ENCODE measurements at places on chromosomes 6 and 20.

- H3K4me3 ChIP-seq, result no peak overlapping the region
- peaks cover 2% of the 10 kb centered on the region for H3K27me3 ChIP-seq
- no peaks in the 10 kb centered on the region for H3K4me1 ChIP-seq
- H3K36me3 ChIP-seq, result no peaks in the 10 kb centered on the region
- no peak overlapping the region for H3K27ac ChIP-seq
- DNase-seq, result no peak
These were observed 66.1 kb downstream of the HMGCLL1 start for GRCh38 chr6:55512904-55513303.

DNA sequence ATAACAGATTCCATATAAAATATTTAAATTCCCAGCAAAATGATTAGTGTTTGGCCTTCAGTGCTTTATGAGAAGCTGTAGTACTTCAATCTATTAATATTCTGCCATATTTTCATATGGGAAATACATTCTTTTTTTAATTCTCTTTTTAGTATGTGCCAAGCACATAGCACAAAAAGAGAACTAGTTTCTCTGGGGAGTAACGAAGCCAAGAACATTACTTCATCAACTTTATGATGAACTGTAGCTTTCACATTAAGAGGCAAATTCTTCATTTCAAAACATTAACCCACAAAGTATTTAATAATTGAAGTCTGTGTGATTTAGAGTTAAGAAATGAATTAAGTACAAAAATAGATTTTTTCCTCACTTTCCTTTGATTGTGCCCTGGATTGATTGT, 281.0 kb upstream of the EYS start:
- no peaks in the 10 kb centered on the region for H3K4me1 ChIP-seq
- H3K27ac ChIP-seq, result no peak overlapping the region
- no peak for DNase-seq
- H3K4me3 ChIP-seq, result no peak overlapping the region
- no peaks in the 10 kb centered on the region for H3K36me3 ChIP-seq
- H3K27me3 ChIP-seq, result no peaks in the 10 kb centered on the region

DNA sequence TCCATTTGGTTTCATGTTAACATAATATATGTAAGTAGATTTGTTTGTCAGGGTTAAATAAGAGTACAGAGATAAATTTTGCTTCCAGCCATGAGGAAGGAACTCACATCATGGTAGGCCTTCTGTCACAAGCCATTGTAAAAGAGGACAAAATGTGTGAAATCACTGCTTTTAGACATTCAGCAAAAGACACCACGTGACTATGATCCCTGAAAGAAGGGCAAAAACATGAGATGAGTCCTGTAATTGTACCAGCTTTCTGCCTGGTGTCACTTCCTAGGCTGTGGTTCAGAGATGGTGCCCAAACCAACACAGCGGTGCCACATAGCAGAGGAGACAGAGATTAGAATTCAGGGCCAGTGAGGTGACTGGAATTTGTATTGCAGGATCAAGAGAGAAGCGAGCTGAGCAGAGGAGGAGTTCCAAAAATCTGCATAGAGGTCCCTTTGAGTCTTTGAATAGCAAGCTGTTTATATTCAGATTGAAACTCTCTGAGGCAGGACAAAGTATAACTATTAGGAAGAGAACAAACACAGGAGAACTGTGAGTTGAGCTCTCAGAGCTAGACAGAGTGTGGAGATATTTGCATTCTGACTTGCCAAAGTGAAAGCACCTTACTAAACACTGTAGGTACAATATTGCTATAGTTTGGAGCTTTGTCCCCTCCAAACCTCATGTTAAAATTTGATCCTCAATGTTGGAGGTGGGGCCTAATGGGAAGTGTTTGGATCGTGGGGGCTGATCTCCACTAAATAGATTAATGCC, 52.6 kb upstream of the PDE7B start:
- no peaks in the 10 kb centered on the region for H3K36me3 ChIP-seq
- H3K4me3 ChIP-seq, result no peak overlapping the region
- H3K27ac ChIP-seq, result no peak overlapping the region
- DNase-seq, result no peak

DNA sequence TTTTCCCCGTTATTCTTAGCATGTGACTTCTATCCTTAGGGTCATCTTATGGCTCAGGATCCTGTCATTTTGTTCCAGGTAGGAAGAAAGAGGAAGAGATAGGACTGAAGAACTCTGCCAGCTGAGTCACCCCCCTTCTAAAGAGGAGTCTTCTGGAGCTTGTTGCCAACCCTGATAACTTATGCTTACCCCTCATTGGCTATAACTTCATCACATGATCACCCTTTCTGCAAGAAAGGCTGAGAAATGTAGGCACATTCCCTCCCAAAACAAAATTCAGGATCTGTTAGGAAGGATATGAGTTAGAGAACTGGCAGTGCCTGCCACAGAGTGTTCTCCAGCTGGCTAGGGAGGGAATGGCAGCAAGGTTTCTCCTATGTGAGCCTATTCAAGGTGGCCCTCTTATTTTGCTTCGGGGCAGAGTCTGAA, 35.6 kb downstream of the ARFGEF2 start:
- H3K4me1 ChIP-seq, result peaks cover 4% of the 10 kb centered on the region
- peak overlapping the region; percentile 2 for H3K27ac ChIP-seq

DNA sequence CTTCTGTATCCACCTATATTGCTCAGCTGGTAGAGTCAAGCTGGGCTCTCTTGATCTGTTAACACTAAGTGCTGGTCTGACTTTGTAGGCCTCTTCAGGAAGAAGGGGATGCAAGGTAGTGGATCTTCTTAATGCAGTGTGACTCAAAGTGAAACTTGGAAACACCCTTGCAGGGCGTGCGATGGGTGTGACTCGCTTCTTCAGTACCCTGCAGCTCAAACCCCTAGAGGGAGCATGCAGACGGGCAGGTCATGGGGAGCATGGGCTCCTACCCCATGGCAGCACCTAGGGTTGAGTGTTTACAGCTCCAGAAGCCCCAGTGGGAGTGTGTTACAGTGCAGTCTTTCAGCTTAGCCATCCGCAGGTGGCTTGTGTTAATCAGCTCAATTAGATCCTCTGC, 757 bp upstream of the SAMD3 start:
- no peaks in the 10 kb centered on the region for H3K4me1 ChIP-seq
- no peak overlapping the region for H3K4me3 ChIP-seq
- H3K27me3 ChIP-seq, result no peaks in the 10 kb centered on the region
- H3K36me3 ChIP-seq, result no peaks in the 10 kb centered on the region
- H3K27ac ChIP-seq, result no peak overlapping the region
- no peak for DNase-seq

GRCh38 chr20:10478930-10479329, 43.8 kb downstream of the SLX4IP start:
- H3K36me3 ChIP-seq, result no peaks in the 10 kb centered on the region
- DNase-seq, result no peak
- peaks cover 8% of the 10 kb centered on the region for H3K4me1 ChIP-seq

DNA sequence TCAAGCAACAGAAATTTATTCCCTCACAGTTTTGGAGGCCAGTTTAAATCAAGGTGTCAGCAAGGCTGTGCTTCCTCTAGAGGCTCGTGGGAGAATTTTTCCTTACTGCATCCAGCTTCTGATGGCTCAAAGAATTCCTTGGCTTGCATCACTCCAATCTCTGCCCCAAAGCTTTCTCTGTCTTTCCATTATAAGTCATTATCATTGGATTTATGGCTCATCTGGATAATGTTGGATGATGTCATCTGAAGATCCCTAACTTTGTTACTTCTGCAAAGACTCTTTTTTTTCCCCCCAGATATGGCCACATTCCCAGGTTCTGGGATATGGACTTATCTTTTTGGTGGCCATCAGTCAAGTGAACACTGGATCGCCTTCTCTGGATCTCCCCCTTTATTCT, 146.3 kb upstream of the B3GAT2 start:
- peaks cover 26% of the 10 kb centered on the region for H3K4me1 ChIP-seq
- no peak overlapping the region for H3K4me3 ChIP-seq
- no peak overlapping the region for H3K27ac ChIP-seq
- DNase-seq, result no peak
- peaks cover 19% of the 10 kb centered on the region for H3K27me3 ChIP-seq
- peaks cover 11% of the 10 kb centered on the region for H3K36me3 ChIP-seq

DNA sequence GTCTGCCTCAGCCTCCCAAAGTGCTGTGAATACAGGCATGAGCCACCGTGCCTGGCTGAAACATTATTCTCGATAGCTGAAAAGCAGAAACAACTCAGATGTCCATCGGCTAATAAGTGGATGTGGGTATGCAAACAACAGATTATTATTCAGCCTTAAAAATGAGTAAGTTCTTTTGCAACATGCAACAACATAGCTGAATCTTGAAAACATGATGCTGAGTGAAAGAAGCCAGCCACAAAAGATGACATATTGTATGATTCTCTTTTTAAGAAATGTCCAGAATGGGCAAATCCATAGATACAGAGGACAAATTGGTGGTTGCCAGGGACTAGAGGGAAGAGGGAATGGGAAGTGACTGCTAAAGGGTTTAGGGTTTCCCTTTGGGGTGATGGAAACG, 61.7 kb downstream of the RIOK1 start:
- H3K27me3 ChIP-seq, result no peaks in the 10 kb centered on the region
- no peak overlapping the region for H3K4me3 ChIP-seq
- H3K27ac ChIP-seq, result no peak overlapping the region
- H3K36me3 ChIP-seq, result no peaks in the 10 kb centered on the region
- H3K4me1 ChIP-seq, result peaks cover 20% of the 10 kb centered on the region

GRCh38 chr6:110965629-110966229, 7.2 kb downstream of the GTF3C6 start:
- H3K4me1 ChIP-seq, result no peaks in the 10 kb centered on the region
- H3K27me3 ChIP-seq, result no peaks in the 10 kb centered on the region
- no peak overlapping the region for H3K4me3 ChIP-seq
- H3K27ac ChIP-seq, result no peak overlapping the region
- H3K36me3 ChIP-seq, result peaks cover 35% of the 10 kb centered on the region
- DNase-seq, result no peak

DNA sequence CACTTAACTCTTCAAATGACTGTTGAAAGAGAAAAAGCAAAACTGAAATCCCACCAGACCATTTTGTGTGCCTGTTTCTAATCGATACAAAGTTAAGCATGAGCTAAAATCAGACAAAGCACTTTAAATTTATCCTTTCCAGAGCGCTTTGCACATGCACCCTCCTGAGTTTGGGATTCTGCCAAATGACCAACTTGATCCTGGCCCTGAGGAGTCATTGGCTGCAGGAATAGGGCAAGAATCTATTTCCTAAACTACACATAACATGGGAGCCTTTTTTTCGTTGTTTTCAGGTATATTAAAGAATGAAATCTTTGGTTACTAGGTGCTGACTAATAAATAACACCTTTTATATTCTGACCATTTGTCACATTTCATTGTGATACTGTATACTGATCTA, 23.8 kb upstream of the MTHFD1L start:
- DNase-seq, result no peak
- H3K4me3 ChIP-seq, result no peak overlapping the region
- H3K36me3 ChIP-seq, result peaks cover 7% of the 10 kb centered on the region
- peaks cover 7% of the 10 kb centered on the region for H3K4me1 ChIP-seq
- H3K27me3 ChIP-seq, result no peaks in the 10 kb centered on the region

DNA sequence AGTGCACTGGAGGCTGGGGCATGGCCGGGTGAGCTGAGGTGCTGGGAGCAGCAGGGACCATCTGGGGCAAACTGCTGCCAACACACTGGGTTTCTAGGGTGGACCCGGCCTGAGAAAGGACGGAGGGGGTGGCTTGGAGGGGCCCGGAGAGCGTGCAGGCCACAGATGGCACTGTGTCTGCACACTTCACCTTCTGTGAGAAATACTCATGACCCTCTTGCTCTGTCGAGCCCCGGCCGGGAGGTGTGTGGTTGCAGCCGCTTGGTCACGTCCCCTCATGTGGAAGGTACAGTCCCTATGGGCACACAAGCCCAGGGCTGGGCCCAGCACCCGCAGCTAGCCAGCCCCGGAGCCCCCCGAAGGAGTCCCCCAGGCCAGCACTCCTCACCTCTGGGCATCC, 59.7 kb downstream of the RBM38 start:
- H3K36me3 ChIP-seq, result no peaks in the 10 kb centered on the region
- H3K4me1 ChIP-seq, result no peaks in the 10 kb centered on the region
- no peak for DNase-seq
- H3K4me3 ChIP-seq, result no peak overlapping the region

- peak overlapping the region; percentile 64 for H3K27ac ChIP-seq
- no peaks in the 10 kb centered on the region for H3K36me3 ChIP-seq
- no peaks in the 10 kb centered on the region for H3K27me3 ChIP-seq
- DNase-seq, result no peak
- peaks cover 21% of the 10 kb centered on the region for H3K4me1 ChIP-seq
These were observed 28.2 kb downstream of the CBFA2T2 start for GRCh38 chr20:33518071-33518470.

DNA sequence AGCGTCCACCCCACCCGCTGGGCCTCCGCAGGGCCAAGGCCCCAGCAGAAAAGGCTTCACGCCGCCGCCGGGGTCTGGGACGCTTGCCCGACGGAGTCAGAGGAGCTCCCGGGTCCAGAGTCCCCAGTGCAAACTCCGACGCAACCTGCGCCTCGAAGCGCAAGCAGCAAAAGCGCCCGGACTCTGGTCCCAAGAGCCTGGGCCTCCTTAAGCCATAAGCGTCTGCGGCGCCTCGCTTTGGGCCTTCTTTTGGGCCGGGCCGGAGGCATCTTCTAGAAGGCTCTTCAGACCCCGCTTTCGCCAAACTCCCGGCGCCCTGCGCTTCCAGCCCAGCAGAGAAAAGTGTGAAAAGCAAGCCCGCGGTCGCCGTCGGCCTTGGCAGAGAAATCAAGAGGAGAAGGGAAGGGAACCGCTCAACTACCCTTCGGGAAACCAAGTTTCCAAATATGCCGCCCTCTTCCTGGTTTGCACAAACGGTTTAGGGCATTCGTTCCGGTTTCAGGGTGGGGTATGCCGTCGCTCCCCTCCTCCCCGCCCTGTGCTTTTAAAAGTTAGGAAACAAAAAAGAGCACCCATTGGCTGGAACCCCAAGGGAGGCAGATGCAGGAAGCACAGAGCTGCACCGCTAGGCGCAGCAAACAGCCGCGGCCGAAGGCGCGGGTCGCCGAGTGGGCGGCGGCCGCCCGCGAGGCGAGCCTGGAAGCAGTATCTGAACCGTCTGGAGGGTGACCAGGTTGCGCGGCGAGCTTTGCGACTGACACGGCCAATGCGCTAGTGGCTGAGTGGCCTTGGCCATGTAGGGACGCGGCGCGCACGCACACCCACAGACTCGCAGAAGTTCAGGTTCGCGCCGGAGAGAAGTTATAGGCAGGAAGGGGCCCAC, 1.2 kb downstream of the TBX18 start:
- H3K36me3 ChIP-seq, result peaks cover 4% of the 10 kb centered on the region
- peaks cover 53% of the 10 kb centered on the region for H3K27me3 ChIP-seq
- no peak for DNase-seq
- H3K4me3 ChIP-seq, result peak overlapping the region; percentile 86
